Iris pigment epithelial cell (primary cell): ENCODE measurements at places on chromosomes 4 and X.

DNA sequence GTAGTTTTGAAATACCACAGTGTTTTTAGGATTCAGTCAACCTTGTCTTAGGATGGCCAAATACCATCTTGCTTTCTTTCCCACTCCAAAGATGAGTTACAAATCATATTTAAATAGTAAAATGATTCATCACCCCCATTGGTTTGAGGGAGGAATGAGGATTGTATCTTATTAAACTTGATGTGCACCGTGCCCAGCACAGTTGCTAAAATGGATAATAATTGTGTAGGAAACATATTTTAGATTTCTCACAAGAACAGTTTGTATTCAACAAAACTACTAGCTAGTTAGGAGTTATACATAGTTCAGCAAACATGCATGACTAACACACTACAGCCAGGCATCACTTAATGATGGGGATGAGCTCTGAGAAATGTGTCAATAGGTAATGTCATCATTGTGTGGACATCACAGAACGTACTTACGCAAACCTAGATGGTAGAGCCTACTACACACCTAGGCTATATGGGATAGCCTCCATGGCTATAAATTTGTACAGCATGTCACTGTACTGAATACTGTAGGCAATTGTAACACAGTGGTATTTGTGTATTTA, 245.4 kb downstream of the FBXW7 start:
- DNase-seq: no peak

DNA sequence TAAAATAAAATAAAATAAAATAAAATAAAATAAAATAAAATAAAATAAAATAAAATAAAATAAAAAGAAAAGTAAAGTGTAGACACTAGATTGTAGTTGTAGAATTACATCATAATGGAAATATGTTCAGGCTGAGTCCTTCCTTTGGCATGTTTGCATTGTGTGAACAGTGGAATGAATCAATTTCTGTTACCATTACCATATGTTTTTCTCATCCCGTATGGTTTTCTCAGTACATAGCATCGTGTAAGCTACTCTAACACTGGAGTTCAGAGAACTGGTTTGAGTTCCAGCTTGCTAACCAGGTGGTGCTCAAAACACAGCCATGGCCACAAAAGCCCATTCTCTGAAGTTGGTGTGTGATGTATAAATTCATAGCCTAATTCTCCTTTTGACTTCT, 45.9 kb downstream of the USP11 start:
- DNase-seq: peak; percentile 64

DNA sequence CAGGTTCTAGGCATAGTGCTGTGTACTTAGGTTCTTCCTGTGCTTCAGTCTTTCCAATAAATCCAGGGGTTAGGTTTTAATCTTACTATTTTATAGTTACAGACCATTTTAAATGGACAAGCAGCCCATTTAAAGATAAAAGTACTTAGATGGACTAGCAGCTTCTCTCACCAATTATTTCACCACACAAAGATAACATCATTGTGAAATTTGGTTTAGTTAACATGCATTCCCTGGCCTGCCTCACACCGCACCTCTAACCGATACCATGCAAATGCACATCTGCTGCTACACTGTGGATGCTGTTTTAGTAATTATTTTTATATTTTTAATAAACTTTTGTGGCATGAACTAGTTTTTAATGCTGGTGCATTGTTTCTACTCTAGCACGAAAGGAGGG, 252.6 kb downstream of the RAPGEF2 start:
- no peak for DNase-seq

- DNase-seq: no peak
These were observed 44.0 kb upstream of the TLR2 start for GRCh38 chr4:153639833-153640802.

DNA sequence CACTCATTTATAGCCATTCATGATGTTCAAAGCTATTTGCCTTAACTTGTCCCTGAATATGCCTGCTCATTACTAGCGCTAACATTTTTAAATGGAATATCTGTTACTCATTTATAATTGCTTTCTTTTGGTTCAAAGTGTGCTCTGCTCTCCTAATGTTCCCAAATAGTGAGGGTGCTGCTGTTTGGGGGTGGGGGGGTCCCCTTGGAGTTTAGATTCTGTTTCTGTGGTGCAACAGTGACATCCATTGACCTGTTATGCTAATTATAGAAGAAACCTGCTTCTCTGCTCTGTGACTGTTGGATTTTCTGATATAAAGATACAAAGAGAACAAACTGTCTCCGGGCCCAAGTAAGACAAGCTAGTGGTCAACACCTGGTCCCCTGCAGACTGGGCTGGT, 222.4 kb downstream of the SHROOM3 start:
- DNase-seq: no peak

DNA sequence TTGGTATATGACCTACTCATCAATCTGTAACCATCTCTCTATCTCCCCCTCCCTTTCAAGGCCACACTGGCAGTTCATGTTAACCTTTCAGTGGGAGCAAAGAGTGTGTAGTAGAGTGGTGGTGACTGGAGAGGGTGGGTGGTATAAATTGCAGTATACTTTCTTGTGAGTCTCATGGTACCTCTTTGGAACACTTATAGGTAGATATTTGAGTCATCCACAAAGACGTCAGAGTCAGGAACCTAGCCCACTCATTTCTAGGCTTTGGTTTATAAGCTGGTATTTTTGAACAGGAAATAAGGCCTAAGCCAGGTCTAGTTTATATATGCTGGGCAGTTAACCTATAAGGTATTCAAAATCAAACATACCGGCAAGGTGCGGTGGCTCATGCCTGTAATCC, 36.3 kb downstream of the RLIM start:
- no peak for DNase-seq

GRCh38 chr4:132123870-132124623, 1025.0 kb upstream of the PCDH10 start:
- peak; percentile 27 for DNase-seq
